Upper lobe of right lung (tissue), 1 donor: ENCODE measurements at places on chromosomes 3 and 15. TPM values are rescaled to one million over a fixed set of nuclear protein-coding genes. Genes with fewer than 3 reads are reported as not detected.

Gene ITPKA
- total RNA-seq, result 0.67 TPM

Gene UBXN7
- 54.0 TPM for total RNA-seq

Gene SAMMSON
- total RNA-seq, result not detected

Gene LRRIQ4
- 0.29 TPM for total RNA-seq

Gene KNL1
- total RNA-seq, result 0.61 TPM

Gene CLDN16
- total RNA-seq, result 0.14 TPM

Gene AADACL2
- total RNA-seq, result not detected

Gene CLSTN2
- 3.0 TPM for total RNA-seq

Gene TGM5
- not detected for total RNA-seq

Gene CD276
- total RNA-seq, result 60.8 TPM

Gene FOXB1
- total RNA-seq, result not detected
